Hippocampal formation (tissue), 2 donors: ENCODE measurements at places on chromosomes 4 and X.

DNA sequence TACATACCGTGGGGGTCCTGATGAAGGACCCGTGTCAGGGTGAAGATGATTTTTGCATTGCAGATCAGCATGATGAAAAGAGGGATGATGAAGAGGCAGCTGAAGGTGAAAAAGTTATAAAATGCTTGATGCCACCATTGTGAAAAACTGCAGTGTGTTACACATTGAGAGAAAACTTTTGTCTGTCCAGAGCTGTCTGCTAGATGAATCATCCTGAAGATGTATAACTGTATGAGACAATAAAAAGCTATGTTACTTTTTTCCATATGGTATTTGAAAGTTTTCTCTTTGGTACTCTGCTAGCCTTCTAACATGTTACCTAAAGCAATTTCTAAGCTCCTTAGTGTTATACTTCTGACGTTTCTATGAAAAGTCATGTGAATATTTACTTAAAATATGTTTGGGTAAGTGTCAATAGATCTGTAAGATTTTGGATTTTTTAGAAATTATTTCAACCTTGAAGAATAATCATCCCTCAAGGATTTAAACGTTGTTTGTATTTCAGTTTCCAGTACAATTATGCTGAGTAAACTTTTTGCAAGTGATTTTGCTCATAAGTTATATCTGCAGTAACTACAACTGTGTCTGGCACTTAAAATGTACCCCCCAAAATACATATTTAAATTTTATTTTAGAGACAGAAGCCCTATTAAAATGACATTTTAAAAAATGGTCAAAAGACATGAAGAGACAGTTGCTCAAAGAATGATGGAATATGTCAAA lies 9.5 kb downstream of the GNRHR start:
- no peak for DNase-seq

GRCh38 chr4:146646593-146647325 lies 8.1 kb downstream of the POU4F2 start:
- no peak for DNase-seq

- peak; percentile 69 for DNase-seq
Measured at GRCh38 chr4:141158219-141158618, 24.9 kb upstream of the RNF150 start.

DNA sequence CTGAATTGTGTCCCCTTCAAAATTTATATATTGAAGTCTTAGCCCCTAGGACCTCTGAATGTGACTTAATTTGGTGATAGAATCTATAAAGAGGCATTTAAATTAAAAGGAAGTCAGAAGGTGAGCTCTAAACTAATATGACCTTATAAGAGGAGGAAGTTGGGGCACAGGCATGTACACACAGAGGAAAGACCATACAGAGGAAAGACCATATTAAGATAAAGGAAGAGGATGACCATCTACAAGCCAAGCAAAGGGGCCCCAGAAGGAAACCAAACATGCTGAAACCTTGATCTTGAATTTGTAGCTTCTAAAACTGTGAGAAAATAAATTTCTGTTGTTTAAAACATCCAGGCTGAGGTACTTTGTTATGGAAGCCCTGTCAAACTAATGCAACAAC lies 26.9 kb upstream of the CYBB start:
- no peak for DNase-seq

GRCh38 chr4:102285831-102286230 lies 59.5 kb downstream of the SLC39A8 start:
- no peak for DNase-seq

DNA sequence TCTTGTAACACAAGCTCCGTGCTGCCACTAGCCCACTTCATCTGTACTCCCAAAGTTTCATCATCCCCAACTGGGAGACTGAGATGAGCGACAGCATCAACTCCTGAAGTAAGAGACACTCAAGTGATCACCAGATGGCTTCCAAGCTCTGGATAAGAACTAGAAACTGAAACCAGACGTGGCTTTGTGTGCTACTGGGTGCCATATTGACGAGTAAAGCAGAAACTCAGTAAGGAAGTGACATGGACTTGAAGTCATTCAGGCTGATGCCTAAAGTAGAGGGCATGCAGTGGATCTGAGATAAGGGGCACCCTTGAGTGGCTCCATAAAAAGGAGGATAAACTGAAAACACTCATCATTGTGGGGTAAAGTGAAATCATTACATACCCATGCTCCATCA lies 72.4 kb downstream of the PCYT1B start:
- no peak for DNase-seq

- DNase-seq: no peak
Measured at GRCh38 chr4:174522183-174523024, at the start of gene HPGD. Gene HPGD (minus strand): TSS chr4:174522488. CDS start chr4:174522451, 37 bp downstream.

- DNase-seq: no peak
Measured at GRCh38 chrX:34790026-34790425, 132.9 kb upstream of the TMEM47 start.

GRCh38 chr4:98394134-98394533 lies 132.9 kb downstream of the RAP1GDS1 start:
- no peak for DNase-seq

GRCh38 chrX:131802836-131803626 lies 220.1 kb upstream of the STK26 start:
- DNase-seq: no peak

DNA sequence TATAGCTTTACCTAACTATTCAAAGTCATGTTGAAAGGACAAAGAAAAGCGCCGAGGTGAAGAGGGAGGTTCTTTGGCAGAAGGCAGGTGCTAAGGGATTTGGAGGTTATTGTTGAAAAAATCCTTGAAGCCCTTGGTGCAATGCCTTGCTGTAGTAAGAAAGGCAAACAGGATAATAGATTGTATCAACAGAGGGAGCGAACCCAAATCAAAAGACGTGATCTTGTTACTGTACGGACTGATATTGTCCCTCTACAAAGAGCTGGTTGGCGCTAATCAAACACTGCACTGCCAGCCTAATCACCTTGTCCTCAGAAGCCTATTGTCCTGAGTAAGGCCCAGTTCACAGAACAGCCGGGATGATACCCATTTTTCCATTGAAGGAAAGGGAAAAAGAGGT lies 182.9 kb downstream of the ZIC3 start:
- DNase-seq: no peak

- no peak for DNase-seq
Measured at GRCh38 chr4:81085979-81086378, 55.5 kb downstream of the BMP3 start.

DNA sequence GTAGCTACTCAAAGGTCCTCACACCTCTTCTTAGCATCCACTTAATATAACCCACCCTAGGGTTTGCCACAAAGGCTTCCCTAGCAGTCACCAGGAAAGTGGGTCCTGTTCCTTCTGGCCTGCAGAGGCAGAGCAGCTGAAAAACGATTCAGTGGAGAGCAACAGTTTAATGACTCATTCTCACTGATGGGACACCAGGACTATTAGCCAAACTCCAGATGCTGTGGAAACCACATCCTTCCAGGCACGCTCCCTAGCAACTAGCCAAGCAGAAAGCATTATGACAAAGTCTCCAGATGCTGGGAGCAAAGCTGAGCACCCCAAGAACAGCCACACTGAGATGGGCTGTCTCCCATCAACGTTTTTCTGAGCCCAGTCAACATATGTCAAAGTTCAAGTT lies 30.3 kb upstream of the UTP14A start:
- DNase-seq: no peak

DNA sequence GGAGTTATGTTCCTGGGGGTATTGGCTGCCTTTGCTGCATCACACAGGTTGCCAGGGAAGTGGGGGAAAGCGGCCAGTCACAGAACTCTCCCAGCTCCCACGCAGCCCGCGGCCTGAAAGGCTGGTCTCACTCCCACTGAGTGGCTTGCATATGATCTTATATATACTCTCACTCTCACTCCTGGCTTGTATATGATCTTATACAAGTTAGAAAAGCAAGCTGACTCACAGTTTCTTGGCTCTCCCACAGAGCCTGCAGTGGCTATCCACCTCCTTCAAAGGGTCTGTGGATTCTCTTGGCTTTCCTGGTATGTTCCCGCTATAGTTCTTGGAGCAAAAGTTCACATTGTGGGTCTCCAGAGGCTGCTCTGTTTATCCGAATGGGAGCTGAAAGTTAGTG lies 833.5 kb upstream of the GALNTL6 start:
- no peak for DNase-seq

DNA sequence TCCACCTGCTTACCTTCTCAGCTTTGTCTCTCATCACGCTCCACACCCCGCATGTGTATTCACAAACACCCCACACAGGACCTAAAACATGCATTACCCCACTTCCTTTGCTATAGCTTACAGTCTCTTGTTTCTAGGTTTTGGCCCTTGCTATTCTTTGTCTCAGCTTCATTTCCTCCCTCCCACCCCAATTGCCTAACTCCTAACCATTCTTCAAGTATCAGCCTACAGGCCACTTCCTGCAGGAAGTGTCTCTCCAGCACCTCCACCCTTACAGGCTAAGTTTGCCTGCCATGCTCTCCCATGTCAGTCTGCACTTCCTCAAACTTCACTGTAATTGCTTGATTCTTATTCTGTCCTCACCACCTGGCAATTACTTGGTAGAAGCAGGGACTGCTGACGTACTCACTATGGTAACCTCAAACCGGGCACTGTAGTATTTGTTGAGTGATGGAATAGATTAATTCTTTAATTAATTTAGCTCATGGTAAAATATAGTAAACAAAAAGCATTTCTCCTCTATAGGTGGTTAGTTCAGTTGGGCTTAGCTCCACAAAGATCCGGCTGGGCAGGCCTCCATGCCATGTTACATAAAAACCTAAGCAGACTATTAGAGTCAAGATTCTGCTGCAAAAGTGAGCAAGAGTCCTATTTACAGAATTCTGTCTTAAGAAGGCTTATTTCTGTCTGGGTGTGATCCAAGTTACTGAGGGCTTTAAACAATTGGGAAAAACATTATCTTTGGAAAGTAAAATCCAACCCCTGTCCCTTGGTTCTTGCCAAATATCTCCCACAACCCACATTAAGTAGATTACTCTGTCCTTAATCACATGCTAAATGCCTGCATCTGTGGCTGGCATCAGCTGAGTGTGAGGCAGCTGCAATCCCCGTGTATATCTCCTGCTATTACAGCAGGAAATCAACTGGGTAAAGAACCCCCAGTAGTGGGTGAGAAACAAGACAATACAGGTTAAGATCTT lies 124.7 kb upstream of the CPEB2 start:
- DNase-seq: no peak

DNA sequence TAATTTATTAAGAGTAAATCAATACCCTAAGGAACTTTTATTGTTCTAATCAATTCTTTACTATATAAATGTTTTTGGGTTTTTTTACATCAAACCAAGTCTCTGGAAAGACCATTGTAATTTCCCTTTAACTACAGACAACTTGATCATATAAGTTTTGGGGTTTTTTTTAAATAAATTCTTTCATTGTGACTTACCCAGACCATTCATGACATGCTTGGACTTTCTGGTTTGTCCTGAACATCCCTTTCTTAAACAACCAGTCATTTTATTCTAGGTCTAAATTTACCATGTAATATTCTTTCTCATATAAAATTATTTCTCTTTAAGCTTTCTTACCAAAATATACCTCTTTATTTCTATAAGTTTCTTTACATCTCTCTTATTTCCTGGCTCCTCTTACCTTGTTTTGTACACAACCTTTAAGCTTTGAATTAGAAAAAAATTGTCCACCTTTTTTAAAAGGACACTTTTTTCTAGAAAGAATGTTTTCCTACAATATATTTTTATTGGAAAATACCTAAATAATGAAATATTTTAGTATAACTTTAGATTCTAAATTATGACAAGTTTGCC lies 8.4 kb downstream of the CNGA1 start:
- no peak for DNase-seq

GRCh38 chr4:1053080-1053661 lies 41.7 kb downstream of the FGFRL1 start:
- DNase-seq: no peak

DNA sequence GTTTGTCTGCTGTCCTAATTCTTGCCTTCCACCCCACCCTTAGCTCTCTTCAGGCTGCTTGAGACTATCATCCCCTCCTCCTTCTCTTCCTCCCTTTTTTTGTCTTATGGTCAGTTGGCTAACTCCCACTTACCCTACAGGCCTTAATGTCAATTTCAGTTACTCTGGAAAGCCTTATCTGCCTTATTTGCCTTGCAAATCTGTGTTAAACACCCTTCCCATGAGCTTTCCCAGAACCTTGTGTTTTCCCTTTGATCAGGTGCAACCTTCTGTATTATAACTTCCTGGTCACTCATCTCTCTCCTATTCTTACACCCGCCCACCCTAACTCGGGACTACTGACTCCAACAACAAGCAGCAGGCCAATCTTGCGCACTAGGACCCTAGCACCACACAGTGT lies 74.8 kb downstream of the COX18 start:
- DNase-seq: no peak

DNA sequence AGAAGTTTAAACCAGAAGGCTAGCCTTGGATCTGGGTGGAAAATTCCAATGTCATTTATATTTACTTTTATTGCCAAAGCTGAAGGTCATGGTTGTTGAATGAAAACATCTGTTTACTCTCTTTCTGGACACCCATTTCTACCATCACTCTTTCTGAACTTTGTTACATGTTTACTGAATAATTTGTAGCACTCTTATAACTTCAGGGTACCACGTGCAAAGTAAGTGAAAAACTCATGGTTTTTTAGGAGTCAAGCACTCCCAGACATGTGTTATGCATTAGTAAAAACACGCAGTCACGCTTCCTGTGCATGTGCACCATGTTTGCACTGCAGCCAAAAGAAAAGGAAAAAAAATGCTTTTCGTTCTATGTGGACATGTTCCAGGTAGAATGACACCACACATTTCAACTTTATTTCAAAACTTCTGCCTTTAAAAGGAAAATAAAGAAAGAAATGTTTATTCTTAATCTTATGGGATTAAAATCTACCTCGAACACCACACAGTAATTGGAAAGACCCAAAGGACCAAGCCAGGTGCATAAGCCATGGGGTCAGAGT lies 31.4 kb upstream of the ADH1C start:
- no peak for DNase-seq

GRCh38 chr4:143391895-143392294 lies 55.2 kb downstream of the GAB1 start:
- DNase-seq: no peak

- no peak for DNase-seq
Measured at GRCh38 chrX:110795645-110796406, at the start of gene CHRDL1. Gene CHRDL1 (minus strand): TSS chrX:110795817. CDS start chrX:110792181, 3,636 bp downstream.

DNA sequence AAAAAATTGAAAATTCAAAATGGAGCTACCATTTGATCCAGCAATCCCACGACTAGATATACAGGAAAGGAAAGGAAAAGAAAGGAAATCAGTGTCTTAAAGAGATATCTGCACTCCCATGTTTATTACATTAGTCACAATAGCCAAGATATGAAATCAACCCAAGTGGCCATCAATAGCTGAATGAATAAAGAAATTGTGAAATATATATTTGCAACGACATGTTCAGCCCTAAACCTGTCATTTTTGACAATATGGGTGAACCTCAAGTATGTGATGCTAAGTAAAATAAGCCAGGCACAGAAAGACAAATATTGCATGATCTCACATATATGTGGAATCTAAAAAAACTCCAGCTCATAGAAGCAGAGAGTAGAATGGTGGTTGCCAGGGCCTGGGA lies 155.1 kb downstream of the ANXA5 start:
- no peak for DNase-seq

- DNase-seq: no peak
Measured at GRCh38 chr4:41989994-41990364, 351 bp upstream of the SLC30A9 start.

GRCh38 chrX:80512924-80513323 lies 92.7 kb downstream of the TENT5D start:
- DNase-seq: no peak

- no peak for DNase-seq
Measured at GRCh38 chrX:129013574-129013973, 509.7 kb downstream of the SMARCA1 start.
